Activated CD4-positive, CD25-positive, alpha-beta regulatory T cell treated with anti-CD3 and anti-CD28 coated beads, Interleukin-2, amount 50 U/mL, for 16 hours (primary cell): ENCODE measurements at places on chromosomes 7 and 10.

- DNase-seq = no peak
These were observed 26.2 kb downstream of the RAMP3 start for GRCh38 chr7:45183711-45184210.

GRCh38 chr7:134457210-134457609 is 1.7 kb downstream of the AKR1B1 start:
- DNase-seq = no peak

- no peak for DNase-seq
These were observed 41.7 kb upstream of the PHYHIPL start for GRCh38 chr10:59134785-59135184.

GRCh38 chr10:133527771-133528271 is 658 bp downstream of the CYP2E1 start:
- no peak for DNase-seq

DNA sequence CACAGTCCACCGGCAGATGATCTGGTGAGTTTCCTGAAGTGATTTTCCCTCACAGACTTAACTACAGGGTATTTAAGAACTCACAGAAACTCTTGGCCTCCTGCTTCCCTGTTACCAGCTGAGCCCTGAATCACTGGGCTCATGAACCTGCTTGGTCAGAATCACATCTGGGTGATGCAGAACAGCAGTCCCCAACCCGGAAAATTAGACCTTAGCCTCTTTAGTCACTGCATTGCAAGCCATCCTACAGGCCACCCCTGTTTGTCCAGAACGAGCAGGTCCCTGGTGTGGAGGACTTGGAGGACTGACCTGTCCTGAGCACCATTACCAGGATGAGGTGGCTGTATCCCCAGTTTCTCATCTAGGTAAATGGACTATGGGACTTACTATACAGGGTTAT is 539.2 kb downstream of the TNS3 start:
- DNase-seq = no peak

DNA sequence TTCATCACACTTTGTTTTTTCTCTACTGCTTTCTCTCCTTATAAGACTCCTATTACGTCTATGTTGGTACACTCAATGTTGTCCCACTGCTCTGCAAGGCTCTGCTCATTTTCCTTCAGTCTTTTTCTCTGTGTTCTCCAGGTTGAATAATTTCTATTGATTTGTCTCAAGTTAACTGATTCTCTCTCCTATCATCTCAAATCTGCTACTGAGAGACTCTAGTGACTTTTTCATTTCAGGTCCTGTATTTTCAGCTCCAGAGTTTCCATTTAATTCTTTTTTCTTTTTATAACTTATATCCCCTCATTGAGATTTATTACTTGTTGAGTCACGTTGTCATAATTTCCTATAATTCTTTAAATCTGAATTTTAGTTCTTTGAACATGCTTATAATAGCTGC is 100.9 kb downstream of the RNLS start:
- no peak for DNase-seq

DNA sequence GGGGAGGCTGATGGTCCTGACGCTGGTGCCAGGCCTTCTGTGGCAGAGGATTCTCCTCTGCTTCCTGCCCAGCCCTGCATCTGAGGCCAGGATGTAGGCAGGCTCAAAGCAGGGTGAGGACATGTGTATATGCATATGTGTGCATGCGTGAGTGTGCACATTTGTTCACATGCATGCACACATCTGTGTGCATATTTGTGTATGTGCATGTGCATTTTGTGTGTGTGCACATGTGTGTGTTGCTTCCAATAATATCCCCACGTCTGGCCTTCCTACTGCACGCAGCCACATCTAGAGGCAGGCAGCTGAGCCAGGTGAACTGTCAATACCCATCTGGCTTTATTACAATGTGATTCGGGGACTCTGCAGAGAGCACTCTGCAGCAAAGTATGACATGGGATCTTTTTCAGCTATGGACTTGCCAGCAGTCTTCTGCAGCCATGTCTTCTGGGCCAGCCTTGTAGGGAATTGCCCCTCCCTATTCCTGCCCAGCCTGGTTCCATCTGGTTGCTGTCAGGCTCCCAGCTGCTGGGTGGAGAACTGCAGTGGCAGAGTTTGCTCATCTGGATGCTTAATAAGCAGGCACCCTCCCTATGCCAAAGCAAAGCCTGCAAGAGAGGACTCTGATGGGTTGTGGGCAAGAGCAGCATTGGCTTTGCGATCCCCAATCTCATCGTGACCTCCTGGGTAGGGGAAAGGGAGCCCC is 140.7 kb downstream of the PFKFB3 start:
- no peak for DNase-seq

- DNase-seq = no peak
These were observed 63.6 kb downstream of the ANKRD7 start for GRCh38 chr7:118288098-118288497.

- DNase-seq = no peak
These were observed 18.6 kb upstream of the GOT1 start for GRCh38 chr10:99449023-99449422.

GRCh38 chr10:30231071-30231652 is 117.9 kb downstream of the MTPAP start:
- no peak for DNase-seq
